SIG-M5 (cell line): ENCODE measurements at places on chromosomes 7 and 10.

GRCh38 chr7:1733206-1733907 lies 63.3 kb downstream of the ELFN1 start:
- DNase-seq: no peak

DNA sequence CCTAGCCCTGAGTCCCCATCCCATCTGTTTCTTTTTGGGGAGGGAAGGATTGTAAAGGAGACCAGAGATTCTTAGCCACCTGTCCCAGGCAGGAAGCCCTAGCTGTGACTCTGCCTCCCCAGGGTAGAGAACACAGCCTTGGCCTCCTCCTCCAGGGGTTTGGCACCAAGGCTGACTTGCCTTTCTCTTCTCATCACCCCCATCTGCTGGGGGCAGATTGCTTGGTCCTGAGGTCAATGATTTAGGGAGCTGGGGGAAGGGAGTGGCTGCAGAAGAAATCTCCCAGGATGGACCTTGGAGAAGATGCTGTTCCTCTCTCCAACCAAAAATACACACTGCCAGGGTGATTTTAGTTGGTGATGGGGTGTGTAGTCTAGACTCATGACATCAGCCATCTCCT lies 2.6 kb upstream of the MNX1 start:
- no peak for DNase-seq

DNA sequence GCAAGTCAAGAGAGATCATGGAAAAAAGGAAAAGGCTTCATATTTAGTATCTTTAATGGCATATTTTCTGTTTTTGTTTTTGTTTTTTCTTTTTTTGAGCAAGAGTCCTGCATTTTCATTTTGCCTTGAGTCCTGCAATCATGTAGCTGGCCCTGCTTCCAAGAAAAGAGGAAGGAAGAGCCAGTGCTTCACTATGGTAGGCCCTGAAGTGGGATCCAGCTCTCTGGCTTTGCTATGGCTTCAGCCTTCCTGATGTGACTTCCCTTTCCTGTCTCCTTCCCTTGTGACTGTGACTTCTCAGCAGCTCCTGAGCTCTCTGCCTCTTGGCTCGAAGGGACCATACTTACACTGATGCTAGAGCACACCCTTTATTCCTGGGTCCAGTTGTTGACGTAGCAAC lies 512.3 kb downstream of the INHBA start:
- no peak for DNase-seq

- DNase-seq: no peak
Observed at GRCh38 chr10:71606257-71607081, 113.1 kb downstream of the C10orf105 start.

- no peak for DNase-seq
Observed at GRCh38 chr7:50151661-50152060, 58.6 kb upstream of the ZPBP start.

- DNase-seq: no peak
Observed at GRCh38 chr7:108736221-108736891, 166.7 kb downstream of the DNAJB9 start.

GRCh38 chr7:7920481-7920880 lies 48.1 kb upstream of the GLCCI1 start:
- DNase-seq: no peak

DNA sequence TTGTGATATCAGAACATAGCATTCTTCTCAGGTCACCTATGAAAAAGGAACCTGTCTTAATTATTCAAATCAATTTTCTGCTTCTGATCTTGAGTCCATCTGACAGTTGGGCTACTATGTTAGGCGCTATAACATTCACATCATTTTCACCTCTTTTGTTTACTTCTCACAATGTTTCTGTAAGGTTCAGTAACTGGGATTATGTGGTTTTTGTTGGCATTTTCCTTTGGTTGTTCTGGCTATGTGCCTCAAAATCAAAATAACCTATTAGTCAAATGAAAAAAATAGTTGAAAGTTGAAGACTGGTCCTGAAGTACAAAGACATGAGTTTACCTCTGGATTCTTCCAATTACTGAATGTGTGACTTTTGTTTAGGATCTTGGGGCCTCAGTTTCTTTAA lies 221.3 kb upstream of the SMIM30 start:
- no peak for DNase-seq
